ENCODE measurements at places on chromosomes 6 and 20.

DNA sequence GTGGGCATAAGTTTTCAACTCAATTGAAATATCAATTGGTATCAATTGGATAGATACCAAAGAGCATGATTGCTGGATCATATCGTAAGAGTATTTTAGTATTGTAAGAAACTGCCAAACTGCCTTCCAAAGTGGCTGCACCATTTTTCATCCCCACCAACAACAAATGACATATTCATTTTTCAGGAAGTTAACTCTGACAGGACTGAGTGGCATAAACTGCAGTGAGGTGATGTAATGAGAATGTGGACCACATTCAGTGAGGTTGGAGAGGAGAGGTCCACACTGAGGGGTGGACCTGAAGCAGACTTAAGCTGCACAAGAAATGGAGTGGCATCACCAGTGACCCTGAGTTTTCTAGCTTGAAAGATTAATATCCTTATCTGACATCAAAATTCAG is 11.6 kb upstream of the CALHM6 start:
- DNase-seq: no peak

GRCh38 chr6:149881860-149882259 is 16.1 kb downstream of the RAET1E start:
- no peak for DNase-seq

DNA sequence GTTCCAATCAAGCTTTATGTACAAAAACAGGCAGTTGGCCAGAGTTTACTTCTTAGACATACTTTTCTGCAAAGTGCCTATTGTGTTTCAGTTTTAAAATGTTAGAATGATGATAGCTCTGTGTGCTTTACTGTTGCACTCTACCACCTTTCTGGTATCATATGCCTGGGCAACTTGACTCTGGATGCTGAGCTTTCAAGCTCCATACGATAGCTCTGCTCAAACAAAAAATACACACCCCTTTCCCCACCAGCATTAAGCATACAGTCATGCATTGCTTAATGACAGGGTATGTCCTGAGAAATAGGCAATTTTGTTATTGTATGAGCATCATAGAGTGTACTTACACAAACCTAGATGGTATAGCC is 123.1 kb downstream of the RCAN2 start:
- no peak for DNase-seq

- no peak for DNase-seq
Measured at GRCh38 chr6:90865513-90865912, 278.6 kb upstream of the MAP3K7 start.

GRCh38 chr20:5730131-5730530 is 20.1 kb upstream of the SHLD1 start:
- DNase-seq: no peak

DNA sequence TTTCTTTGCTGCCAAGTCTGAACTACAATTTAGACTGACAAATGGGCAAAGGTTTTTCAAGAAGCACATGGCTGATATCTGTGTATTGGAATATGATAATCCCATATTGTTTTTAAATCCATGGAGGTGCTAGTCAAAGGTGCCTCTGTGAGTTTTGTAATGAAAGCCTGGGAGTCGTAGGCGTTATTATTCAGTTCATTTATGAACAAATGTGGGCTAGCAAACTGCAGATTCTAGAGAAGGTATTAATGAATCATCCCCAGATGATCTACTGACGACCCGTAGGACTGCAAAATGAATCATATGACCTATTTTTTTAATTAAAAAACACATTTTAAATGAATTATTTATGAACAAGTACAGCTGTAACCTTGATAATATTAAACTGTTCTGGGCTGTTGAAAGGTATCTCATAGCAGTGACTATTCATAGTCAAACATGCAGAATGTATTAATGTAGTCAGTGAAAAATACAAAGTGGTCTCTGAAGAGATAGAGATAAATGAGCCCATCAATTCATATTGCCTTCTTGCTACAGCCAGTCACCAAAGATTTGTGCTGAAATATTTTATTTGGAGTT is 1317.8 kb upstream of the MAP3K7 start:
- no peak for DNase-seq

DNA sequence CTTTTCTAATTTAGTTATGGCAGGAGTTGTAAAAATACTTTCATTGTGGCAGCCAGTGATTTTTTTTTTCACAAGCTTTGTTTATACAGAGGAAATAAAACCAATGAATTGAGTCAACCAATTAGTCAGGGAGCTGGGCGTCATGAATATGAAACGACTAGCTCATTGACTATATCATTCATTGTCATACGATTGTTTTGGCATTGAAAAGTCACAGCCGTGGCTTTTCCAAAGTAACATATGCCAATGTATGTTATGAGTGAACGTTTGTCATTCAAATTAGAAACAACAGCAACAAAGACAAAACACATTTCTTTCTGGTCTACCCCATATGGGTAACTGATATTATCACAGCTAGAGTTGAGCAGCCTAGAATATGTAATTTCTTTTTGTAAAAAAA is 810.6 kb downstream of the EPHA7 start:
- no peak for DNase-seq

GRCh38 chr6:53752856-53753255 is 41.9 kb upstream of the LRRC1 start:
- no peak for DNase-seq
